ENCODE measurements at places on chromosomes 5 and 9.

DNA sequence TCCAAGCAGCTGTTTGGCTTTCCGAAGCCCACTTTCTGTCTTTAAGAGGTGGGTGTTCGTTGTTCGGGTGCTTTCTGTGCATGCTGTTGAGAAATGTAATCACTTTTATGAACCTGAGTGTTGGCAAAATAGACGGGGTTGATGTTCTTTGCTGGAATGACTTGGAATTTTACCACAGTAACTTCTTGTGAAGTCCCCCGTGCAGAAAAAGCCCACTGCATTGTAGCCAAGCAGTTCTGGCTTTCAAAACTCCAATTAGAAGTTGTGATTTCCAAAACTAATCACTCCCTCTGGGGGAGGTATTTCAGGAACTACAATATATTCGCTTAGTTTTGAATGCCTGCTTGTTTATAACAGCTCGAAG, 111.1 kb downstream of the PAM start:
- DNase-seq, result peak; percentile 40

DNA sequence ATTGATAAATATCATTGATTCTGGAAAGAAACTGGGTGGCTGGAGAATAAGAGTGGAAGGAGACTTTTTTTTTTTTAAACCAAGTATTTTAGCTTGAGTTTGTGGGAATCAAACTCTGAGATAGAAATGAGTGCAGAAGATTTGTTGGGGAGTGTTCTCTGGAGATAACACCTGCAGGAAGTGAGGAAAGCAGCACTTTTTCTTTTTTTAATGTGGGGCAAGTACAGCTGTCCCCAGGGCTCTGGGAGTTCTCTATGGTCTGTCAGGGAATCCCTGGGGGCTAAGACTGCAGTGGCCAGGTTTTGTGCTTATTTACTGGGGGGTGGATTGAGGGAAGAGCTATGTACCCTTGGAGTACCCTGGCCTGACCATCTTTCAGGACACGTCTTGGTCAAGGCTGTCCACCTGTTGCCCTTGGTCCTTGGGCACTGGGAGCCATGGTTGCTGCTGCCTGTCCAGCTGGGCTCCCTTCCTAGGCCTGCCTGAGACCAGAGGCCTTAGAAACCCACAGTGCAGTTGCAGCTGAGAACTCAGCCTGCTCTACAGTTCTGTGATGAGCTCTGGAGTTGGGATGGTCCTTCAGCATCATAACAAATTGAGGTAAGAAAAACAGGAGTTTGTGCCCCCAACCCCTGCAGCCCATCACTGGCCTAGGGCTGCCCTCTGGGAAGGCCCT, 85.8 kb downstream of the PHAX start:
- peak; percentile 40 for DNase-seq

- peak; percentile 45 for DNase-seq
These were observed 160.0 kb upstream of the GNA14 start for GRCh38 chr9:77807846-77808750.

- DNase-seq, result no peak
These were observed 103.3 kb upstream of the LHFPL2 start for GRCh38 chr5:78751872-78752271.

DNA sequence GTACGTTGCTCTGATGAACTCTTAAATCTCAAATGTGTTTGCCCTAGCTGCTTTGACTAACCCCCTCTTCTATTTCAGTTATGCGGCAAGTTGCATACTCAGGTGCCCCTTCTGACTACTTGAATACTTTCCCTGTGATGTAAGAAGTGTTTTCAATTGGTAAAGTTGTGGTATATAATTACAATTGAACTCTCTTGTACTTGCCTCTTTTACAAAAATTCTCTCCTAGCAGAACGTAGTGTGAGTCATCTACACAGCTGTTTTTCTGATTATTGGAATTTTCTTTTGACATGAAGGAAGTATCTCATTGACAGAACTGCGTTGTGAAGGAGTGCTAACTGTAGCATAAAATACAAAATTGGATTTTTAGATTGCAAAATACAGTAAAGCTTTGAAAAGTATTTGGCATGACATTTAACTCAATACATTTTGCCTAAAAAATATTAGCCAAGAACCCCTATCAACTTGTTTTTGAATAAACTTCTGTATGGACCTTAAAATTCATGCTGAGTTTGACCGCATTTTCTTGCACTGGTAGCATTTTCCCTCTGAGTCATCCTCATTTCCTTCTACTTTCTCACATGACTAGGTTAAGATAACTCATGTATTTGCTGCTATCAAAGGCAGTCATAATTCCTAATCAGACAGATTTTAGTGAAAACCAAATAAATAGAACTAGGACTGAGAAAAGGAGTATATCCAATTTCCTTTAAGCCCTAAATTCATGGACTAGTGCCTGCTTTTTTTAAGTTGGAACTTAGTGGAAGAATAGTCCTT, 6.3 kb downstream of the CRHBP start:
- peak; percentile 48 for DNase-seq

GRCh38 chr5:8908055-8908683, 637.7 kb downstream of the SEMA5A start:
- peak; percentile 67 for DNase-seq
